Stimulated activated CD8-positive, alpha-beta memory T cell treated with anti-CD3 and anti-CD28 coated beads, Interleukin-12 subunit alpha, Interleukin-12 subunit beta, amount 100 ng/mL, for 4 hours (primary cell): ENCODE measurements at places on chromosomes 16 and 17.

- no peak for DNase-seq
These were observed 2.0 kb downstream of the SIAH1 start for GRCh38 chr16:48383009-48383876.

DNA sequence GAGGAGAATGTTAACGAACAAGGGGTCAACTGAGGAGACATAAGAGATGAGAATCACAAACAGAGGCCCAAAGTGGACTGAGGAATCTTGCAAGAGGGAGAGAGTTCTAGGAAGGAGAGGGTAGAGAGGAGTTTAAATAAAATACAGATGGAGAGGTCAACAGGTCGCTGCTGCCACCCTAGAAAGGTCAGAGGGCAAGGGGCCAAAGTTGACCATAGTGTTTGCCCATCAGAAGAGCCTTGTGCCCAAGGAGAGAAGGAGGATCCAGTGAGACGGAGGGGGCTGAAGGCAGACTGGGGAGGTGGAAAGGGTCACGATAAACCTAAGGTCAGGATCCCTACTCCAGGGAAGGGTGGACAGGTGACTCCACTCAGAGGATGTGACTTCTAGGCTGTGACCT is 6.9 kb upstream of the ITGA3 start:
- DNase-seq: no peak

GRCh38 chr17:38673707-38674013 is 1.1 kb downstream of the EPOP start:
- no peak for DNase-seq

- no peak for DNase-seq
These were observed 26.2 kb upstream of the CCL1 start for GRCh38 chr17:34389126-34389750.

DNA sequence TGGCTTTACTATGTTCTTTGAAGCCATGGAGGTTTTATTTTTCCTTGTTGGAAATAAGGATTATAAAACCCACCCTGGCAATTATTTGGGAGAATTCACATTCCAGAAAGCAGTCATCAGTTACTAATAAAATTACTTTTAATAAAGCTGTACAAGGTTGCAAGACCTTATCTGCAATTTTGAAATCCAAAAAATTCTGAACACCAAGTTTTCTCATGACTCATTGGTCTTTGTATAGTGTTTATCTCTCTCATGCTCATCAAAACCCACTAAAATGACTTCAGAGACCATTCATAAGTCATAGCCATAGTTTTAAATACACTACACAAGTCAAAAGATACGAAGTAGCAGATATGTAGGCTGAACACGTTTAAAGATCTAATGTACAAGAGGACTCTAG is 6.0 kb upstream of the KRT38 start:
- DNase-seq: no peak

- no peak for DNase-seq
These were observed 17.0 kb downstream of the PRCD start for GRCh38 chr17:76556765-76557367.

- no peak for DNase-seq
These were observed 1793.0 kb downstream of the TP53TG3F start for GRCh38 chr16:35252356-35252936.

DNA sequence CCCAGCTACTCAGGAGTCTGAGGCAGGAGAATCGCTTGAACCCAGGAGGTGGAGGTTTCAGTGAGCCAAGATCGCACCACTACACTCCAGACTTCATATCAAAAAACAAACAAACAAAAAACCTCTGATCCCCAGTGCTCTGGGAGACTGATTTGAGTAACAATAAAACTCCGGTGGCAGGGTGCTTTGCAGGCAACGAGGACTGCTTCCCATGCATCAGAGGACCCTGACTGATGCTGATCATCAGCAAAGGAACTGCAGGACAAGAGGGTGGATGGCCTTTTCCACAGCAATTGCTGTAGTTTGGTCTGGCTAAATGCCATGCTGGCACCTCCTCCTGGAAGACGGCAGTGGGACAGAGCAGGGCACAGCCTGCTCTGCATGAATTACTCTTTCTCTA is 6.4 kb upstream of the SLC39A11 start:
- no peak for DNase-seq

- no peak for DNase-seq
These were observed 14.7 kb downstream of the HOXB4 start for GRCh38 chr17:48563385-48563838.

- DNase-seq: no peak
These were observed 508.7 kb downstream of the KCNJ2 start for GRCh38 chr17:70677783-70678647.

GRCh38 chr17:50817838-50818237 is 17.5 kb upstream of the WFIKKN2 start:
- no peak for DNase-seq

GRCh38 chr16:84175350-84176081 is 11.3 kb downstream of the TAF1C start:
- DNase-seq: no peak

DNA sequence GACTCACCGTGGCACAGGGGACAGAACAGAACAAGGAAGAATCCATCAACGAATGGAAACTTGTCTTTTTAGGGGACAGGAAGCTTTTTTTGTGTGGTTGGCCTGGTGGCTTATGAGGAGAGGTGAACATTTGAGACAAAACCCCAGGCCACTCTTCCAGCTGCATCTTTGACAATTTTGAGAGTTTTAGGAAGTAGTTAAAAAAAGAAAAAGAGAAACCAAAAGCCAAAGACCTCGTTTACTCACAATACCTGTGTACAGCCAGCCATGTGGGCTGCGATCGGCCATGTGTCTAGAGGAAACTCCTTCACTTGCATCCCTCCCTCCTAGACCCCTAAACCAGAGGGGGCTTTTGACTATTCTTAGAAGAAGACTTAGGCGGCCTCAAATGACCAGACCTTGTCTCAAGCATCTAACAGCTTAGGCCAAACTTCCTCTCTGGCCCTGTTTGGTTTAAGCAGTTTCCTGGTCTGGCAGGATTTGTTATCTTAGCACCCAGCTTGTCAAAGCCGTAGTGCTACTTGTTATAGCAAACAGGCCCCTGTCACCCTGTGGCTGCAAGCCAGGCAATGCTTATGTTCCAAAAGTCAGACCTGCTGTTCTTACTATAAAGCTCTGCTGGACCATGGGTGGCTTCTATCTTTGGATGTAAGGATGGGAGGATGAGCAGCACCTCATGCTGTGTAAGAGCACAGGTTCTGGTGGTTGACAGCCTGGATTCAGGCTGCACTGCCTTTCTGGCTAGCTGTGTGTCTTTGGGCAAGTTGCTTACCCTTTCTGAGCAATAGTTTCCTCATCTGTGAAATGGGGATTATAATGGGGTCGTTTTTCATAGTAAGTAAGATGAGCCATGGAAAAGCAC is 17.7 kb downstream of the KSR1 start:
- DNase-seq: no peak

DNA sequence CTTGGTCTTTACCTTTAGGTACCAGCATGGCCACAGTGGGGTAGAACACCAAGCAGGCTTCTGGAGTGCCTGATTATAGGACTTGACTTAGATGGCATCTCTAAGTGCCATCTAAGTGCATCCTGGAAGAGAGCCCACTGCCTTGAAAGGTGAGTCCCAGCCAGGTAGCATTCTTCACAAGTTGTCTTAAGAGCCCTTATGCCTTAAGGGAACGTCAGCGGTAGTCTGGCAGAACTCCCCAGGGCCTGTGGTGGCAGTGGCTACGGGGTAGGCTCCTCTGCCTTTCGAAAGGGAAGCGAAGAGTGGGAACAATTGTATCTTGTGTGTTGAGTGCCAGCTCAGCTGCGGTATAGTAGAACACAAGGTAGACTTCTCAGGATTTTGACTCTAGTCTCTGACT is 549.0 kb downstream of the HS3ST4 start:
- no peak for DNase-seq
